ENCODE measurements at places on chromosomes 3 and 15. TPM values are rescaled to one million over a fixed set of nuclear protein-coding genes. Genes with fewer than 3 reads are reported as not detected.
A peak's percentile ranks its signal among the peaks of the same experiment; 100 is the strongest.

DNA sequence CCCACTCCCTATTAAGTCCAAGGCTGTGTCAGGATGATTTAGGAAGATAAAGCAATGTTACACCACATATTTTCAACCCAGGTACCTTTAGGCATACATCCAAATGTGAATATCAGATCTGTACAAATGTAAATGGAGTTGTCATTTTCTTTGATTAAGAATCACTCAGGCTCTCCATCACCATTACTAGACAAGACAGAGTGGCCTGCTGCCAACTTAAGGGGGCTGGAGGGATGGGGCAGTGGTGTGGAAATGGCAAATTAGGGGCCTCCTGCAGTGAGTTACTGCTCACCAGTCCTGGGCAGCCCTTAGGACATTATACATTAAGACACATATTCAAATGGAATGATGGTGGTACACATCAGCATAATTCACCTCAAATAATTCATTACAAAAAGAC, 211.0 kb downstream of the TNIK start:
- no peak for DNase-seq

- DNase-seq, result no peak
Measured at GRCh38 chr3:17357035-17357710, 385.3 kb downstream of the TBC1D5 start.

DNA sequence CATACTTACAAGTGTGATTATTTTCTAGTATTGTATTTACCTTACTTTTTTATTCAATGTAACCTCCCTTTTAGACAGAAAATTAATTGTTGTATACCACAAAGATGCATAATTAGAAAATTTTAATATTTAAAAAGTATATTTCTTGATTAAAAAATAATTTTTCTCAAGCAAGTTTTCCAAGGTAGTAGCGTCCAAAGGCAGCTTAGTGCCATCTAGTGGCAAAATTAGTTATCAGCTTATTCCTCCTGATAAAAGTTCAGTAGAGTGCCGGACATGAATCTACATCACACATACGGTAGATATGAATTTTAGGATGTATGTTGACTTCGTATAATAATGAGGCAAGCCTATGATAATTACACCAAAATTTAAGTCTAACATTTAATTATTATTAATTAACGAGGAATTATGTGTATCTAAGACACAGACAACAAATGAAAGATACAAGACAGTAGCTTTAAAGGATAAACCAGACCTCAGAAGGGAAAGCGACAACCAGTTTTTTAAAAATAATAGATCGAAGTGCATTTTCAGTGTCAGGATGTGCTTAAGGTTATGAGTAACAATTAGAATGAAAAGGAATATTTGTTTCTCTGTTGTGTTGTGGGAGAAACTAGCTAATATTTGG, 405.9 kb downstream of the ROBO1 start:
- no peak for DNase-seq

DNA sequence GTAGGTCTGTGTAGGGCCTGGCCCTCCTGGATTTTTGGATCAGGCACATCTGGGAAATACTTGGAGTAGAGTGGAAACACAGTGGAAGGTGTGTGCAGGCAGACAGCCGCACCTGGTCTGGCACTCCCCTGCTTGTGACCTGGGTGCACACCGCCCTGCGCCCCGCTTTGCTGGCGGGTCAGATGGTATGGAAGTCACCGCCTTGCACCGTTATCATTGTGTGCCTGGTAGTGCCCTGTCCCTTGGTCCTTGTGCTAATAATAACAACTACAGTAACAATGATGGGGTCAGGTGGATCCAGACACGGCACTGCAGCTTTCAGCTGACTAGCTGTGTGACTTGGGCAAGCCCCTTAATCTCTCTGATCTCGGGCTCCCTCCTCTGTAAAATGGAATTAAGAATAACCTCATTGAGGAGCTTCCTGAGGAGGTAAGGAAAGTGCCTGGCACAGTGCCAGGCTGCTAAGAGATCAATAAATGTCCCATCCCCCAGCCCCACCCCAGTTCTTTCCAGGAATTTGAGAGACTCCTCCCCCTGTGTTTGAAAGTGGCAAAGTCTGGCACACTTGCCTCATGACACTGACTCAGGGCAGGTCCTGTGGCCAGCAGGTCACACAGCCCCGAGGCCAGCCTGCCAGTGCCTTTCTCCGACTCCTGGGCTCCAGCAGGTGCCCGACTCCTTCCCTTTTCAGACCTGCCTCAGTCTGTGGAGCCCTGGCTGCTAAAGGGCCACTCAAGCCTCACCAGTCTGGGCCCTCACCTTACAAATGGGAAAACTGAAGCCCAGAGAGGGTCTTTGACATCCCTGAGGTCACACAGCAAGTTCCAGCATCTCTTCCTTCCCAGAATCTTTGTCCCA, 9.8 kb downstream of the ISG20 start:
- DNase-seq, result no peak

GRCh38 chr15:57570994-57571393, 20.7 kb upstream of the MYZAP start:
- DNase-seq, result no peak

DNA sequence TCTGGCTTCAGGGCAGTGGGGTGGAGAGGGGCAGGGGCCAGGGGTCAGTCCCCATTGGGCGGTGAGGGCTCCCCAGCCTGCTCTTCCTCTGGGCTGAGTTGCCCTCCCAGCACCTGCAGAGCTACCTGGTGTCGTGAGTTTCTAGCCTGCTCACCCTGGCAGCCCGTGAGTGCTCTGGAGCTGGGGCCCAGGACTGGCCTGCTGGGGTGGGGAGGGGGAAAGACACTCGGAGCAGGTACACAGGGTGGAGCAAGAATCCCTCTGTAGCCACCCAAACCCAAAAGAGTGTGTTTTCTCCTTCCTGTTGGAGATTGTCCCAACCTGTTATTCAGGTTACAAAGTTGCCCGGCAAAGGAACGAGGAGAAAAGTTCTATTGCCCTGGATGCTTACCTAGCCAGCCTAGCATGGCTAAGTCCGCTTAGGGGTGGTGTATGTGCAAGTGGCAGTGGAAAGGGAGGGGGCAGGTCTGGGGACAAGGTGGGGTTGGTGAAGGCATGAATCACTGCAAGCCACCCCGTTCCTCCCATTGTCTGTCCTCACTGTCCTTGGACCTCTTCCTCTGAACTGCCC, 8.9 kb downstream of the FAM3D start:
- no peak for DNase-seq

- DNase-seq, result no peak
Measured at GRCh38 chr15:63056829-63057228, 14.3 kb downstream of the TPM1 start.

DNA sequence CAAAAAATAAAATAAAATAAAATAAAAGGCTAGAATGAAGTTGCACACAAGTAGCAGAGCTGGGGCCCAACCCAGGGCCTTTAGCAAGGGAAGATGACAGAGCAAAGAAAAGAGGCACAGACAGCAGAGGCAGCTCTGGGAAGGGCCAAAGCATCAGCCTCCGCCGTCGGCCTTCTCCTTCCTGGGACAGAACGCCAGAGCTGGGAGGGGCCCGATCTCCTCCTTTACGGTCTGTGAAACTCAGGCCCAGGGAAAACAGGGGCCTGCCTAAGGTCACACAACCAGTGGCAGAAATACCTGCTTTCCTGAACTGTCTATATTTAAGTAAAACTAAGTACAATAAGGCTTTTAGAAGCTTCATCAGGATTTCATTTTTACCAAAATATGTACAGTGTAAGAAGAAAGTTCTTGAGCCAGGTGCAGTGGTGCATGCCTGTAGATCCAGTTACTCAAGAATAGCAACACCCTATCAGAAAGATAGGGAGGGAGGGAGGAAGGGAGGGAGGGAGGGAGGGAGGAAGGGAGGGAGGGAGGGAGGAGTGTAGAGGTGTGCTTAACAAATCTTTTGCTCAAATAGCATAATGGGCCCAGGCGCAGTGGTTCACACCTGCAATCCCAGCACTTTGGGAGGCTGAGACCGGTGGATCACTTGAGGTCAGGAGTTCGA, 43.0 kb upstream of the MUC4 start:
- no peak for DNase-seq

GRCh38 chr15:76334438-76335306, 1.9 kb upstream of the ISL2 start:
- peak; percentile 12 for DNase-seq

- DNase-seq, result no peak
Measured at GRCh38 chr3:168889666-168890065, 773.8 kb downstream of the MECOM start.

DNA sequence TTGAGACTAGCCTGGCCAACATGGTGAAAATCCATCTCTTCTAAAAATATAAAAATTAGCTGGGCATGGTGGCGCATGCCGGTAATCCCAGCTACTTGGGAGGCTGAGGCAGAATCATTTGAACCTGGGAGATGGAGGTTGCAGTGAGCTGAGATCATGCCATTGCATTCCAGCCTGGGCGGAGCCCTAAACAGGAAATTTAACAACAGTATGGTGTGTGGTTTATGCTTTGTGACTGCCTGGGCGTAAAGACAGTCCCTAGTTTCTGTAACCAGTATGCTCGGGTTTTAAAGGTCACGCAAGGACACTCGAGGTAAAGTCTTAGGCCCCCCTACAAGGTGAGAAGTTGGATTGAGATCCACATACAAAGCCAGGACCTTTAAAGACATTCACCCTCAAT, 43.3 kb downstream of the USP50 start:
- DNase-seq, result no peak

GRCh38 chr3:23778446-23778845, 27.3 kb upstream of the UBE2E1 start:
- DNase-seq, result no peak

DNA sequence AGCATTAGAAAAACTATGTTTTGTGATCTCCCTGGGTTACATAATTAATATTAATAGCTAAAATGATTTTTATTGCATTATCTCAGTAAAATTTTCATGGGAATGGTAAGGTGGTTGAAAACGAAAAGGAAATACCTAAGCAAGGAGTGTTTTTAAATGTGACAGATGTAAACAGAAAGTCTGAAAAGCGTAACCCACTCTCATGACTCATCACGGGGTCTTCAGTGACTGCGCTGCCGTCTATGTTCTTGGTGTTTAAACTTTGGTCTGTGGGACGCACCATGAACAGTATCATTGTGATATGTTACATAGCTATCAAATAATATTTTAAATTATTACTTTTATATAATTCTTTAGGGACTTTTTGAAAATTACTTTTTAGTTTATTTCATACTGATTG, 19.8 kb downstream of the LRCH3 start:
- no peak for DNase-seq

- no peak for DNase-seq
Measured at GRCh38 chr3:127615631-127616305, 13.2 kb upstream of the PODXL2 start.

- no peak for DNase-seq
Measured at GRCh38 chr15:39774688-39775267, 7.9 kb downstream of the FSIP1 start.

GRCh38 chr3:50226888-50227389, 9.1 kb upstream of the GNAI2 start:
- DNase-seq, result no peak

DNA sequence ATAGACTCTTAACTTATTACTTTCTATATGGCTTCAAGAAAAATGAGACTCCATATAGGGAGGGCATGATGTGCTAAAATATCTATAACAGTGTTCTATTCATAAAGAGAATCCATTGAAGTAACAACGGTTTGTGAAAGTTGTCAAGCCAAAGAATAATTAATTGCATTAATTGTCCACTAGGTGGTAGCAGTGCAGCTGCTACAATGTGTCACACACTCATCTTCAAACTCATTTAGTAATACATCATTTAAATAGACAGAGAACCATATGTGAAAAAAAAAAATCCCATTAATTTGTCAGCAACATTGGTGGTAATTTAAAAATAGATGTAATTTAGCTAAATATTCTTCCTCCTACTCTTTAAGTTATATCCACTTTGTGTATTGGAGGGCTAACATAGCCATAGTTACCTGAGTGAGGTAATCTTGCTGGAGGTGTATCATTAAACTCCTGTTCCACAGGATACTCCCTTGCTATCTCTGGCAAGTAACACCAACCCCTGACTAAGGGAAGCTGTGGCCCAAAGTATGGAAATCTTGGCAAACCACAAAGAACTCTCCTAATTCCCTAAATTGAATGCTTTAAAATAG, 3.7 kb upstream of the CPA3 start:
- no peak for DNase-seq

DNA sequence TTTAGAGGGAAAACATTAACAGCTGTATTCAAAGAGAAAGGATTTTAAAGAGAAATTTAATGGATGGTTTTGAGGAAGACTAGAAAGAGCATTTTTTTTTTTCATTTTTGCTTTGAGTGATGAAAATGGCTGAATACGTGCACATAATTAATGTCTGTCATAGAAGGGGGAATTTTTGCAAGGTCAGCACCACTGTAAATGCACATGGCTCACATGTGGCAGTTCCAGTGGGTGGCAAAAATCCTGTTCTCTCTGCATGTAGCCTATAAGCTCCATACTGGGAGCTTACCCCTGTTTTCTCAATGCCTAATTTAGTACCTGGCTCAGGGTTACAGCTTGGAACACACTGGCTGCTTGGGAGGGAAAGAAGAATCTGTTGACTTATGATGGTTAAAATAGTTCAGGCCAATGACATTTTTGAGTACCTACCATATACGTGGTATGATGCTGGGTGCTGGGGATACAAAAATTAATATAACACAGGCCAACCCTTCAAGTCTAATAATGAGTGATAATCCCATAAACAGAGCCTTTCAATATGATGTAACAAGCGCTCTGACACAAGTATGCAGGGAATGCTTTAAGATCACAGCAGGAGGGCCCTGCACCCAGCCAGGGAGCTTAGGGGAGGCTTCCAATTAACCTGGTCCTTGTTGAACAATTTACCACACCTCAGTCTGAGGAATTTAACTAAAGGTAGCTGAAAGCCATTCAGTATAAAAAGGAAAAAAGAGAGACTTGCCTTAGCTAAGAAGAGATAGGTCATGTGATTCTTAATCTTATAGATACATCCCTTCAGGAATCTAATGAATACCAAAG, 33.0 kb downstream of the HSPBAP1 start:
- DNase-seq, result no peak

DNA sequence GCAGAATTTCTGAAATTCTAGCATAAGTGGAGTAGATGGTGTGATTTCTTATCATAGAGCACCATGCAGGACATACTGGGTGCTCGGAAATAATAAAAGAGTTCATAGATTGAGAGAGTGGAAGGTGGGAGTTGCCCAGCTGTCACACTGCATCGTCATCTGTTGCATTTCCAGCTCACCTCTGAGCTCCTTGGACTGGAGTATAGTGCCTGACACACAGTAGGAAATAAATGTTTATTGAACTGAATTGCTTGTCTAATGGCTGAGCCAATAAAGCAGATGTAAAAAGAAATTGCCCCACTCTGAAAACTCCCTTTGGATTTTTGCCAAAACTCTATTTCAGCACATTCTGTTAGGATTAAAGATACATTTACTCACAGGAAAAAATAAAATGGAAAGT, 108.9 kb upstream of the UBE2E1 start:
- no peak for DNase-seq

Gene VWA5B2
- 1.1 TPM for polyA plus RNA-seq

Gene SOX2
- 0.53 TPM for polyA plus RNA-seq

Gene PYGO1
- 22.3 TPM for polyA plus RNA-seq

Gene SCN11A
- 0.93 TPM for polyA plus RNA-seq

Gene CFAP100
- 2.5 TPM for polyA plus RNA-seq

Gene GABRR3
- not detected for polyA plus RNA-seq

Gene TRIM69
- polyA plus RNA-seq, result 24.8 TPM

Gene RBPMS2
- polyA plus RNA-seq, result 11.3 TPM

Gene SEMA3B
- 76.6 TPM for polyA plus RNA-seq

Gene CCR3
- polyA plus RNA-seq, result not detected

Gene PPP1R14D
- polyA plus RNA-seq, result 0.52 TPM
